ENCODE measurements at places on chromosomes 3 and 15.

GRCh38 chr3:84547207-84547606, 411.6 kb upstream of the CADM2 start:
- DNase-seq, result no peak

- peak; percentile 90 for DNase-seq
Observed at GRCh38 chr15:65980824-65981456, 111.6 kb downstream of the RAB11A start.

DNA sequence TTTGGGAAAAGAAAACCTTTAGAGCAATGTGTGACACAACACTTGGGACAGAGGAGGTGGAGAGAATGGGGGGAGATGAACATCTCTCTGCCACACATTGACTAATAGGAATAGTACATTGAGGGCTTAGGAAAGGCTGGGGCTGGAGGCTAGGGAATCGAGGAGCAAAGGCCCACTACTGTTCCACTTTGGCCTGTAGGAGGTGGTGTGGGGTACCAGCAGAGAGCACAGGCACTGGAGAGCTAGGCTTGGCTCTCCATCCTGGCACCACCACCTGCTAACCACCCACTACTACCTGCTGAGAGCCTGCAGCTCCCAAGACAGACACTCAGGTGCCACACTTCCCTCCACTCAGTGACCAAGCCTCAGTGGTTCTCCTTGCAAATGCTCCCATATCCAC, 19.4 kb downstream of the CCDC32 start:
- DNase-seq, result no peak

DNA sequence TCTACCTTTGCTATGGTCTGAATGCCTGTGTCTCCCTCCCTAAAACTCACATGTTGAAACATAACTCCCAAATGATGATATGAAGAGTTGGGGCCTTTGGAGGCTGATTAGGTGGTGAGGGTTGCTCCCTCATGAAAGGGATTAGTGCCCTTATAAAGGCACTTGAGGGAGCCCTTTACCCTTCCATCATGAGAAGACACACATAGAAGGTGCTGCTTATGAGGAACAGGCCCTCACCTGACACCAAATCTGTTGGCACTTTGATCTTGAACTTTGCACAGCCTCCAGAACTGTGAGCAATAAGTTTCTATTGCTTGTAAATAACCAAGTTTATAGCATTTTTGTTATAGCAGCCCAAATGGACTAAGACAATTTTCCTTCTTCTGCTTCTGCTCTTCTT, 76.2 kb upstream of the ADAMTS9 start:
- DNase-seq, result no peak

- DNase-seq, result no peak
Observed at GRCh38 chr3:184811034-184811433, 932 bp upstream of the VPS8 start.

DNA sequence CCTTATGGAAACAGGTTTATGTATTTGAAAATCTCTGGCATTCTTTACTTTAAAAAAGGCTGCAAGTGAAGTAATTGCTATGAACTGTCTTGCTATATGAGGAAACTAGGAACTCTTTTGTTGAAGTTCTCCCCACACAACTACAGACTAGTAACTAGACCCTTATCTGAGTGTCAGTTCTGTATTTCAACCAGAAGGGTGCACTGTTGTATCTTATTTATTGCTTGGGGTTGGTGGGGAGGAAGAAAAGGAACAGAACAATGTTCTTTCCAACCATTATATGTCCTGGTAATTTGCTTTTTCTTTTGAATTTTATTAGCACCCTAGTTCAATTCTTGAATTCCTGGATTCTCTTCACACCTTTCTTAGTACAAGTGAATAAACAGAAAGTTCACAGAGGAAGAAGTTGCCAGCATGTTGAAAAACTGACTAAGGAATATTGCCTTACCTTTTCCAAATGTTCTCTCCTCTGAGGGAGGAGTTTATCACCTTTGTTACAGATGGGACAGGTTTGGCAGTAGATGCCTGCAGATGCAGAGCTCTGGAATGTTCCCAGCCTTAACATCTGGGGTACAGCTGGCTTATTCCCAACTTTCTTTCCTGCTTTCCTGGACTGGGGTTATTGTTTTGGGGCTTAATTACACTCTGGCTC, 162.4 kb upstream of the CFAP20DC start:
- DNase-seq, result no peak

DNA sequence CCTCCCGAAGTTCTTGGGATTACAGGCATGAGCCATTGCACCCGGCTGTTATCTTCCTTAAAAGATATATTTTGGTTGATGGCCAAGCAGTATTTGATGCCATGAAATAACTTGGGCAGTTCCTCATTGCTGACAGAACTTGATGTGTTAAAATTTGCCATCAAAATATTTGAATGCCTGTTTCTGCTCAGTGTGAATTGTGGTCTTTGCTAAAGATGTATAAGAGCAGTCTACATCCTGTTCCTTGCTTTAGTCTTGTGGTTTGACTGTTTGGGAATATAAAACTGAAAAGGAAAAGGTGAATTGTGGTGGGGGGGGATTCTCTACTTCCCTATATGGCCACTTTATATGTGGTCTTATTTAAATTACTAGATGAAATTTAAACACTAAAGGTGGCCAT, 14.0 kb downstream of the TRIM71 start:
- DNase-seq, result no peak

- no peak for DNase-seq
Observed at GRCh38 chr3:94709249-94709902, 646.5 kb downstream of the NSUN3 start.

- DNase-seq, result no peak
Observed at GRCh38 chr3:98014268-98014585, 20.9 kb downstream of the GABRR3 start.

DNA sequence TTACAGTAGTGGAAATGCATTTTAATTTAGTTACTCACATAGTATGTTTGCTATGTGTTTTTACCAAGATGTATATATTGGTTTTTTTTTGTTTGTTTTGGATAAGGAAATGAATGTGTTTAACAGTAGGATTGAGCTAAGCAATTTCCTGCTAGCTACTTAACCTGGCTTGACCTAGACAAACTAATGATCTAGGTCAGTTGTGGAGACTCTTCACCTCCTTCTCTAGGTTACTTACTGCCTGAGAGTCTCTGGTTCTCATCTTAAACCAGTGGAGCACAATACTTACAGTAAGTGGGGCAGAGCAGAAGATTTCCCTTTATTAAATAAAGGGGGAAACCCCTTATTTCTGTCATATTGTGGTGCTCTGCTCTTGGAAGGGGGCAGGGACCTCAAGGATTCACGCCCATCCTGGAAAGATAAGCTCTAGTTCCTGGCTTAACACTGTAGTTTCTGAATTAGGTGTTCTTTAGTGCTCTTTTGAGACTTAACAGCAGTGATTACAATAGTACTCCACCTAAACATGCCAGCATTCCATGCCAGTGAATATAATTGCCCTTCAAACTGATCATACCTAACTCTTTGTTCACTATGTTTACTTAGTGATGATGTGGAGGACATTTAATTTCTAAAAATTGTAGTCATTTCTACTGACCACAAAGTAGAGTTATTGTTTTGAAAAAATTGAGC, 79.9 kb downstream of the UBP1 start:
- no peak for DNase-seq

GRCh38 chr3:139339219-139339906, 4.5 kb upstream of the MRPS22 start:
- DNase-seq, result no peak

GRCh38 chr3:60046210-60046609, 996.4 kb upstream of the CFAP20DC start:
- no peak for DNase-seq

DNA sequence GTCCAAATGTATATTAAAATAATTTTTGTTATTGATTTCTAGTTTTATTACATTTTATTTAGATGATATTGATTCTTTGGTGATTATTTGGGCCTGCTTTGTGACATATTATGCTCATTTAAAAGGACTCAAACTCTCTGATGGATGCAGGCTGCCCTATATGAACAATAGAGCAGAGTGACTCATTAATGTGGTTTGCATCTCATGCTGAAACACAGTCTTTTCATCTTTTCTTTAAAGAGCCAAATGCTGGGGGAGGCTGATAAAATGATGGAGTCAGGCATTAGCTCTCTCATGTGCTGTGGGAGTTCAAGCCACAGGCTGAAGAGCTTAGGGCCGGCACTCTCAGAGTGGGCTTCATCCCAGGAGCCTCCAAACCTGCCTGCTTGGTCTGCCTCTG, 7.2 kb downstream of the PLA1A start:
- no peak for DNase-seq

DNA sequence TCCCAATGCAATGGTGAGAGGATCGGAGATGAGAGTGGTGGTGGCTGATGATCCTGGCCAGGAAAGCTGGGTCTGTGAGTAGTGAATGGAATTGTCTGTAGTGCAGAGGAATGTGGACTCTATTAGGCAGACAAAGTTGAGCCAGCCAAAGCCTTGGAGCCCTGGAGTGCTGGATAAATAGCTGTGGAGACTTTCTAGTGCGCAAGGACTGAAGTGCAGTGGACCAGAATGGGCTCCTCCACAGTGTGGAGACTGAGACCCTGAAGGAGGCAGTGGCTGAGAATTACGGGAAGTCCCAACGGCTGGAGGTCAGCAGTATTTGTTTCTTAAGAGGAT, 874 bp downstream of the ZNF662 start:
- DNase-seq, result no peak

- no peak for DNase-seq
Observed at GRCh38 chr3:105422645-105423044, 55.9 kb downstream of the ALCAM start.

GRCh38 chr15:45242289-45242688, 9.7 kb upstream of the SLC28A2 start:
- no peak for DNase-seq

DNA sequence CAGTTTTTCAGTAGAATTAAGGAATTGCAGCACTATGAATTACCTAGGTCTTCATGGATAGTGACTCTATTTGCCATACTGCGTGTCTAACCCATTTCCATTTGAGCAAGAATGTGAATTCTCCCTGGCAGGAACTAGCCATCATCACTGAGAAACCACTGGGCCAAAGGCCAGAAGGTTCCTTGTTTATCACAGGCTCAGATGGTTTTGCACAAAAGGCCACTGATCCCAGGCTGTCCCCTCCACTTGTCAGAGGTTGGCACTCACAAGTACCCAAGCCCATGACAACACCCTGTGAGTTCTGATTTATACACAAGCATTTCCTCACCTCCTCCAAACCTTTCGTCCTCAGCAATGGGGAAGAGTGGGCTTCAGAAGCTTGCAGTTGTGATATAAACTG, 131.8 kb downstream of the FOXB1 start:
- no peak for DNase-seq

GRCh38 chr3:124246949-124247348, 255.0 kb upstream of the ROPN1 start:
- DNase-seq, result peak; percentile 21

- DNase-seq, result no peak
Observed at GRCh38 chr3:121748680-121749275, 763 bp downstream of the GOLGB1 start.

DNA sequence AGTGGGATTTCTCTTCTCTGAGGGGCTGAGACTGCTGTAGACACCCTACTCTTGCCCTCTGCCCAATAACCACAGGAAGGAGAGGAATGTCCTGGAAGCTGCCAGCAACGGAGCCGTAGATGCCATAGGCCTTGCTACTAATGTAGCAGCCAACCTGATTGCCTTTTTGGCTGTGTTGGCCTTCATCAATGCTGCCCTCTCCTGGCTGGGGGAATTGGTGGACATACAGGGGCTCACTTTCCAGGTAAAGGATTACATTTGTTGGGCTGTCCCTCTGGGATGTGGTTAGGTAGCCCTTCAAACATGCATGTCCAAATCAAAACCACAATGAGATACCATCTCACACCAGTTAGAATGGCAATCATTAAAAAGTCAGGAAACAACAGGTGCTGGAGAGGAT, 16.1 kb downstream of the SLC28A2 start:
- peak; percentile 61 for DNase-seq

DNA sequence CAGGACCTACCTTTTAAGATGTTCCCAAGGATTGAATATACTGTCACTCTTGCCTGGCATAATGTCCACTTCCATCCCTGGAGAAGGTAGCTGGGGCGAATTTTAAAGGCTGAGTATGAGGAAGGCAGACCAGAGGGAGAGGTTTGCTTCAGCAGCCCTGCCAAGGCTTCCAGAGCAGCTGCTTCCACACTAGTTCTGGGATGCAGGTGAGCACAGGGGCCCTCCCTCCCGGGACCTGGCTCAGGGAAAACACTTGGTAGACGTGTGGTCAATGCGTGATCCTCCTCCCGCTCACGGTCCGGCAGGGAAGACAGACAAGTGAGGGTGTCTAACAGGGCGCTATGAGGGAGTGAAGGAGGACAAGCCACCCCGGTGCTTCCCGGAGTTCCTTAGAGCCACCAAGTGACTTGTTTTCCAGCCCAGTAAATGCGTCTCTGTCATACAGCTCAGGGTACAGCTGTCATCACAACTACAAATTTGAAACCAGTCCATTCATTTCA, 327.6 kb downstream of the ARRDC4 start:
- no peak for DNase-seq

DNA sequence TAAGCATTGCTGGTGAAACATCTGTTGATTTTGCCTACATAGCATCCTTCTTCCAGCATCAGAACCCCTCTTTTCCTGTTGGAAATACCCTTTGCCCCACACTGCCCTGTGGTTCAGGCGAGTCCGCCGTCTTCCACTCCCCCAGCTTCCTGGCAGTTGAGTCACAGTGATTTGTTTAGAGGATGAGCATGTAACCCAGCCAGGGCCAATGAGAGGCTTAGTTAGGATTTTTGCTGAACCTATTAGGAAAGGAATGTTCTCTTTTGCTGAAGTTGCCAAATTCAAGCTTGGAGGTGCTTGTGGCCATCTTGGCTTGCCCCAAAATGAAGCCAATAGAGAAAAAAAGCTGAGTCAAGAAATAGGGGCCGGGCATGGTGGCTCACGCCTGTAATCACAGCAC, 19.0 kb upstream of the MEX3B start:
- no peak for DNase-seq

- no peak for DNase-seq
Observed at GRCh38 chr3:54931182-54931581, 3.3 kb upstream of the LRTM1 start.

All from WTC11 (cell line).